ENCODE measurements at places on chromosomes 16 and 17.
A peak's percentile ranks its signal among the peaks of the same experiment; 100 is the strongest.

DNA sequence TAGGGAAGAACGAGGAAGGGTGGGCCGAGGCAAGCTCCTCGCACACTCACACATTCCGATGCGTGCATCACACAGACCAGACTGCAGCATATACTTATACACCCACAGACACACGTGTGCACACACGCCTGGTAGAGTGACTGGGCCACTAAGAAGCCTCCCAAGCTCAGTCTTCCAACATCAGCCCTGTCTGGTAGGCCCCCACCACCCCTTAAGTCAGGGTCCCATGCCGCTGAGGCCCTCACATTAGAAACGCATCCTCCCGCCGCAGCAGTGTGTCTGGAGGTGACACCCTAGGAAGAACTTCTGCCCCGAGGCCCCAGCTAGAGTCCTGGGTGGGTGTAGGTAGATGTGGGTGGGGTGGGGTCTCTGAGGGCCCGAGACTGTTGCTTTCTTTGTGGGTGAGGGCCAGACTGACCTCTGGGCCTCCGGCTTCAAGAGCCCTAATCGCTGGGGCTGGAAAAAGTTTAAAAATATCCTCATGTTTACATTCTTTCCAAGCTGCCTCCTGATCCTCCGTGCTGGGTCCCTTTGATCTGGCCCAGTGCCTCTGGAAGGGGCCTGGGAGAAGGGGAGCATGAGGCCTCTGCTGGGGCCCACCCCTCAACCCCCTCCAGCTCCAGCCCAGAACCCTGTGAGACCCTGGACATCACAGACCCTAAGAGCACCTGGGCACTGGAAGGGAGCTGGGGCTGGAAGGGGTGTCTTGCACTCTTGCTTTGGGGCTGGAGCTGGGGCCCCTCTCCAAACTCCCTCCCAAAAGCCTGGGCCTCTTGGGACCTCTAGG lies 13.6 kb downstream of the CDH16 start:
- DNase-seq = no peak

GRCh38 chr17:76417499-76418143 lies 33.2 kb downstream of the SPHK1 start:
- DNase-seq = no peak

- DNase-seq = no peak
Measured at GRCh38 chr17:44934745-44935105, 12.8 kb downstream of the KIF18B start.

- DNase-seq = no peak
Measured at GRCh38 chr16:13793841-13794409, 126.0 kb upstream of the ERCC4 start.

DNA sequence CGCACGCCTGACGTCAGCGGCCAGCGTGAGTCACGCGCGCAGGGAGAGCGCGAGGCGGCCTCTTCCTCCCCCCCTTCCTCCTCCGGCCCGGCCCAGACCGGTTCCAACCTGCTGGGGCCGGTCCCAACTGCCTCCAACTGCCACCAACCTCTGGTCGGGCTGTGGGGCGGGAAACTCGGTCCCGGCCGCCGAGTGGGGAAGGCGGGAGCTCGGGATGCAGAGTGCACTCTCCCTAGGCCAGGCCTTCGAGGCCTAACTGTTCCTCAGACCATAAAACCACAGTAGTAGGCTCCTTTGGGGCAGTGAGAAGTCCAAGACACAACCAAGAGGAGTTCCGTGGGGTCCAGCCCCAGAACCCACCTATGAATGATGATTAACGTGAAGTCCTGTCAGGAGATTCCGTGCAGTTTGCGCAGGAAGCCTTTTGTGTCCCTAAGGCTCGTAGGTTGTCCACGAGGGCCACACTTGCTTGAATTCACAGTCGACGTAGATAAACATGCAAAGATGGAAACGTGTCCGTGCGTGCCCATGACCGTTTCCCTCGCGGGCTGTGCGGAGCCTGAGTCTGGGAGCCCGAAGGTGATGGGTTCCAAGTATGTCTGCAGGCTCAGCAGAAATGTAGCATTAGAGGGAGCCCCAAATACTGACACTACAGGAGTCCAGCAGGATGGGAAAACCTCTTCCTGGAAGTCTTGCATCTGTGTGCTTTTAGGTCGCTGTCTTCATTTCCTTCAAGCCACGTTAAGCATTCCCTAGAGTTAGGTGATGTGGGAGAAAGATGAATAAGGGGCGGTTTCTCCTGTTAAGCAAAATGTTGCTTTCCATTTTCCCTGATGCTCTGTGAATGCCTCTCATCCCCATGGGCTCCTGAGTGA lies 647 bp downstream of the UNK start:
- peak; percentile 84 for DNase-seq

DNA sequence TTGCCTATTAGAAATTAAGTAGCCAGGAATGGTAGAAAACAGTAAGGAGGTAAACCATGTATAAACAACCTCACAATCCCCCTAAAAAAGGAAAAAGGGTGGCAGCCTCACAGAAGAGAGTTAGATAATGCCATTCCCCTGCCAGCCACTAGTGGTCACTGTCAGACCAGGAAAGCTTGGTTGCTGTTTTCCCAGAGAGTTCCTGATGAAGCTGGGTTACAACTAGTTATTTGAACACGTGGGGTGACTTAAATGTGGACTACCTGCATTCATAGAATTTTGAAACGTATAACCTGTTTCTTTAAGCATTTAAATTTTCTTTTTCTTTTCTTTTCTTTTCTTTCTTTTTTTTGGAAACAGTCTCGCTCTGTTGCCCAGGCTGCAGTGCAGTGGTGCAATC lies 5.8 kb downstream of the GPRC5C start:
- DNase-seq = no peak

GRCh38 chr16:22693638-22694340 lies 120.2 kb upstream of the HS3ST2 start:
- no peak for DNase-seq

DNA sequence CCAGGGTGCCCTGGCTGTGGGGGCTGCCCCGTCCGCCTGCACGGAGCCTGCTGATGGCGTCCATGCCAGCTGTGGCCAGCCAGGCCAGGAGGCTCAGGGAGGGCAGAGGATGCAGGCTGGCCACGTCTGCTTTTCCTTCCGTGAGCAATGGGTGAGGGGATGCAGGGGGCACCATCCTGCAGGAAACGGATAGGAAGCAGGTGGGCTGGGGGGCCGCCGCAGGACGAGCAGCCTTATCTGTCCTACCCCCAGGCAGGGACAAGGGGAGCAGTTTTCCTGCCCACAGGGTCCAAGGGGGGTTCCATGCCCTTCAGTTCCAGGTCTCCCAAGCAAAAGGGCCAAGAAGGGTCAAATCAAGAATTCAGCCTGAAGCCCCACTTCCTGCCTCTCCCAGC lies 6.8 kb downstream of the DUS1L start:
- no peak for DNase-seq

DNA sequence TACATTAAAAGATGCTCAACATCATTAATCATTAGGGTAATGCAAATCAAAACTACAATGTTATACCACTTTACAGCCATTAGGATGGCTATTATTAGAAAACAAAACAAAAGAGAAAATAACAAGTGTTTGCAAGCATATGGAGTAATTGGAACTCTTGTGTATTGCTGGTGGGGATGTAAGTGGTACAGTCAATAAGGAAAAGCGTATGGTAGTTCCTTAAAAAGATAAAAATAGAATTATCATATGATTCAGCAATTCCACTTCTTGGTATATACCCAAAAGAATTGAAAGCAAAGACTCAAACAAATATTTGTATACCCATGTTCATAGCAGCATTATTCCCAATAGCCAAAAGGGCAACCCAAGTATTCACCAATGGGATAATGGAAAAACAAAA lies 1.4 kb upstream of the CAPNS2 start:
- DNase-seq = no peak

DNA sequence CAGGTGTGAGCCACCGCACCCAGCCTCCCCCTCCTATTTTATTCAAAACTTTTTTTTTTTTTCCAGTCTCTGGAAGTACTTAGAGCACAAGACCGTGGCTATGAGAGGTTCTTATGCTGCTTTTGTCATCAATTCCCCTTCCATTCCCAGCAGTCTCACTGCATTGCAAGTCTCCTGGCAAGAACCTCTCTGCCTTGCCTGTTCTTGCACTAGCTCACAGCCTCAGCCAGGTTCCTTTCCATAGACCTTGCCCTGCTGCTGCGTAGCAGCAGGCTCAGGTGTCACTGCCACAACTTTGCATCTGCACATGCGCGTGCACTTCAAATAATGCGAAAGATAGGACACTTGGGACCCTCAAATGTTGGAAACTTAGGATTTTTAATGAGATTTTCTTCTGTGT lies 15.6 kb downstream of the ATP6V0A1 start:
- DNase-seq = no peak

All from esophagus squamous epithelium (tissue), 5 donors.